ENCODE measurements at places on chromosomes 3 and 15.
A peak's percentile ranks its signal among the peaks of the same experiment; 100 is the strongest.

DNA sequence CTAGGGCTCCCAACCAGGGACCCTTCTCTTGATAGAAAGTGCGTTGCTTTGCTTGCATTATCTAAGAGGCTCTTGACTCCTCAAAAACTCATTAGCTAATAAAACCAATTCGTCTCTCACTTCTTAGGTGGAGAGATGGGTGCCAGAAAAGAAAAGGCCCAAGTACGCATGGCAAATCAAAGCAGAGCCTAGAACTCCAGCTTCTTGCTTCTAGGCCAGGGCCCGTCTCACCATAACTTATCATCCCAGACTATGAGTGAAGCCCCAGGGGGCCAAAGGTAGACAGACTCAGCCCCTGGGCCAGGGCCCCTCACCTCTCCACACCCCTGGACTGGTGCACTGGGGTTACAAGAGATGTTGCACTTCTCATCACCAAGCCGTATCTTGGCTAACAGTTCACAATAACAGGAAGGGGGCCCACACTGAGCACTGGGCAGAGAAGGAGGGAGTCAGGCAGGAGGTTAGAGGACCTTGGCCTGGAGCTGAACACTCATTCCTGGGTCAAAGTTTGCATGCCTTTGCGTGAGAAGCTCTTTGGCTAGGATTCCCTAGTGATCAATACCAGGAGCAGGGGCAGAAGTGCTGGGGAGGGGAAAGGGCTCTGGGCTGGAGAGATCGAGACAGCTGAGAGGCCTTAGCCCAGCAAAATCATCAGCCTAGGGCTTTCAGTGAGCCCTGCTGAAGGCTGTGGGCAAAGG is 5.4 kb upstream of the CYP1A1 start:
- DNase-seq = no peak

DNA sequence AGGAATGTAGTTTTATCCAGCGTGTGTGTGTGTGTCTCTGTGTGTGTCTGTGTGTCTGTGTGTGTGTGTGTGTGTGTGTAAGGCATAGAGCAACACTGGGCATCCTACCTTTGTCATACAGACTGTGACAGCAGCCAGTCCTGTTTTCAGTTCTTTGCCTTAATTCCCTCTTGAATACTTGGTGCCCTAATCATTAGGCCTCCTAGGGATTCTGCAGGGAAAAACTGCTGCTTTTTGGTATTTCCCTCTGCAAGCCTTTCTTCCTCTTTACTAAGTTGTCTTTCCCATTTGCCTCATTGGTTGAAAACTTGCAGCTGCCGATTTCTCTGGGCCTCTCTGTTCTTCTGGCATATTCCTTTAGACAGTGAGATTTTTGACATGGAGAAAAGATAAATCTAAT is 9.2 kb downstream of the SLC25A36 start:
- DNase-seq = no peak

DNA sequence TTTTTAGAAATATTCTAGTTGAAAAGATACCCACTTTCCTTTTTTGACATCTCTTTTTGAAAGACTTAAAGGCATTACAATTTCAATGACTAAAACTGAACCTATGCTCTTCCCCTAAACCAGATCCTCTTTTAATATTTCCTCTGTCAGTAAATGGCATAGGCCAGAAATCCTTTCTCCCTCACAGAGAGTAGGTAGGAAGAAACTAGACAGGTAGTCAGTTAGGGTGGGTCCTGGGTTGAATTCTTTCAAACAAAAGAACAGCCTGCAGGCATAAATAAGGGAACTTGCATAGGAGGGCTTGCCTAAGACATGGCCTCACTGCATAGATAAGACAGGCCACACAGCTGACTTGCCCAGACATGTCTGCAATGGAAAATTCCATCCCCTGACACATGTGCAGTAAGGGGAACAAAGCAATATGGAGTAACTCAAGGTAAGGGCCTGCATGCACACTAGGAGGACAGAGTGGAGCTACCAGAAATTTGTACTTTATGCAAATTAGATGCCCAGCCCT is 23.1 kb downstream of the PLSCR5 start:
- DNase-seq = no peak

GRCh38 chr15:74022706-74023470 is 28.4 kb downstream of the PML start:
- no peak for DNase-seq

GRCh38 chr3:182925330-182925943 is 54.9 kb downstream of the DCUN1D1 start:
- no peak for DNase-seq

DNA sequence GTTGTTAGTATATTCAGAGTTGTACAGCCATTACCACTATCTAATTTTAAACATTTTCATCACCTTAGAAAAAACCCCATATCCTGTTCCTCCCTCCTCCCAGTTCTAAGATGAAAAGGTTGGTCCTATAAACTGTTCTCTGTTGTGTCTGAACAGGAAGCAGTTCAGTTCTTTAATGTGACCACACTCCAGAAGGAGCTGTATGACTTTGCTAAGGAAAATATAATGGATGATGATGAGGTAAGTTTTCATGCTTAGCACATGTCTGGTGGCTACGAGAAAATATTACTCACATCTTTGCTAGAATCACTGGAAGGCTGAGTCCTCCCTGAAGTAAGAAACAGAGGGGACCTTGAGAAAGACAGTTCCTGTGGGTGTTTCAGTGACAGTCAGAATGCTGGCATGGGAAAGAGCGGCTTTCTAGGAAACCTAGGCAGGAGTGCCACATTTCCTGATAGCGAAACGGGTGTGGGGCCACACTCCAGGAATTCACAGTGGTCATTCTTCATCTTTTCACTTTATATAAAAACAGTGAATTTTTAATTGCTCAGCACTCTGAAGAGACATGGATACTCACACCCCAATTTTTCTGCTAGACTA is 20.3 kb downstream of the CRTAP start:
- peak; percentile 78 for DNase-seq

GRCh38 chr3:187385296-187385695 is 17.1 kb downstream of the RTP4 start:
- DNase-seq = no peak

Data from kidney capillary endothelial cell (primary cell).